ENCODE measurements at places on chromosomes 7 and 10.

- DNase-seq, result no peak
These were observed 671.0 kb upstream of the FZD8 start for GRCh38 chr10:36313142-36313541.

GRCh38 chr10:28281726-28282315 is 21.0 kb downstream of the MPP7 start:
- no peak for DNase-seq

DNA sequence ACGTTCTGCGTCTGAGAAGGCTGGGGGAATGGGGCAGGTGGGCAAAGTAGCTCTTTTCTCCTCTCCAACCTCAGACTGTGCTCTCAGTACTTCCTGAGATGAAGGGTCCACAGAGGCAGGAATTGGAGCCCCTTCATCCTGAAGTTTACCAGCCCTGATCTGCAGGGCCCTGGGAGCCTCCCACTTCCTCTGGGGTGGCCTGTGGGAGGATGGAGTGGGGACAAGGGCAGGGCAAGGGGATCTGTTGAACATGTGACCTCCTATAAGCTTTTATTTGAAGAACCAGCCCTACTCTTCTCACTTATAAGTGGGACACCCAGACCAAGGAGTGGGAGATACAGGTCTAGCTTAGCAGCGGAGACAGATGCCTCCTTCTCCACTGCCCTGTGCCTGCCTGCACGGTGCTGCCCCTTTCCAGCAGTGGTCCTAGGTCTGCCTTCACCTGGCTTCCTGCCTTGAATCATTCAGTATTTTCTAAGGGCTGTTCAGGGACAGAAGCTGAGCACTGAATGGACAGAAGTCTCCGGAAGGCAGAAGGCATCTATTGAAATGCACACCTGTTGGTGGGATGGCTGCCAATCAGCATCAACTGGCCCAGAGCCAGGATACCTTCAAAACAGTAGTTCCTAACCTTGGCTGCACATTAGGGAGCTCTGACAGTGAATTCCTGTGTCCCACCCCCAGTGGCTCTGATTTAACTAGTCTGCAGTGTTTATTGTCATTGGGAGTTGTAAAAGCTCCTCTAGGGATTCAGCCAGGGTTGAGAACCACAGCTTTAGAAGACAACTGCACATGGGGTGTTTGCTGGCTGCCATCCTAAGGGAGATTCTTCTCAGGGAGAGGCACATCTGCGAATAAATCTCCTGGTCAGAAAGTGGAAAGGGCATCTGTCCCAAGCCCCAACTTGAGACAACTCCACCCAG is 2.7 kb upstream of the ARHGAP22 start:
- no peak for DNase-seq

DNA sequence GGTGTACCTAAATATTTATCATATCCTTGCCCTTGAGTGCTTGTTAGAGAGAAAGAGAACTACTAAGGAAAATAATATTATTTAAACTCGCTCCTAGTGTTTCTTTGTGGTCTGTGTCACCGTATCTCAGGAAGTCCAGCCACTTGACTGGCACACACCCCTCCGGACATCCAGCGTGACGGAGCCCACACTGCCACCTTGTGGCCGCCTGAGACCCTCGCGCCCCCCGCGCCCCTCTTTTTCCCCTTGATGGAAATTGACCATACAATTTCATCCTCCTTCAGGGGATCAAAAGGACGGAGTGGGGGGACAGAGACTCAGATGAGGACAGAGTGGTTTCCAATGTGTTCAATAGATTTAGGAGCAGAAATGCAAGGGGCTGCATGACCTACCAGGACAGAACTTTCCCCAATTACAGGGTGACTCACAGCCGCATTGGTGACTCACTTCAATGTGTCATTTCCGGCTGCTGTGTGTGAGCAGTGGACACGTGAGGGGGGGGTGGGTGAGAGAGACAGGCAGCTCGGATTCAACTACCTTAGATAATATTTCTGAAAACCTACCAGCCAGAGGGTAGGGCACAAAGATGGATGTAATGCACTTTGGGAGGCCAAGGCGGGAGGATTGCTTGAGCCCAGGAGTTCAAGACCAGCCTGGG is 11.4 kb downstream of the SERPINE1 start:
- peak; percentile 76 for DNase-seq

GRCh38 chr7:94655126-94655847 is 646 bp downstream of the SGCE start:
- no peak for DNase-seq

DNA sequence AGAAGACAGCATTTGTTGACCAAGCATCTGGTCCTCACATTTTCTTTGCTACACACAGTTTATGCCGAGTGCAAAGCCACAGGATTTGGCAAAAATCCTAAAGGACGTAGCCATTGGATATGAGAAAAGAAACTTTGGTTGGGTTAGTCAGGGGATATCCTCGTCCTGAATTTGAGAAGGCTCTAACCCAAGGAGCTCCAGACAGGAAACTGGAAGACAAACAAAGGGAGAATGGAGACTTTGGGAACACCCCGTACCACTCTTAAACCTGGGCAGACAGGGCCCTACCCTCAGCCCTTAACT is 146.6 kb upstream of the FRMD4A start:
- DNase-seq, result no peak

DNA sequence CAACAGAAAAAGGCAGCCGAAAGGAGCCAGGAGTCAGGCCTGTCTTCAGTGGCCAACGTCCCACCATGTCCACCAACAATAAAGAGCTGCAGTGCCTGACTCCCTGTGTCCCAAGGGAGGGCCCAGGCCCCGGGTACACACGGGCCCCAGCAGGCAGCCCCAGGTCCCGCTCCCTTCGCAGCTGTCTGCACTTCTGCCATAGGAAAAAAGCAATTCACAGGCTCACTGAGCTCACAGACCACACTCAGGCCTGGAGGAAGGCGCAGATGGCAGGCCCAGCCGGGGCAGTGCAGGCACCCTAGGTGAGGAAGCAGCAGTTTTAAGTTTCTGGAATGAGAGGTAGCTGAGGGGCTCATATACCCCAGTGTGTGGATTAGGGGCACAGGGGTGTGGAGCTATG is 100.5 kb downstream of the PRKAG2 start:
- no peak for DNase-seq

GRCh38 chr10:117366741-117367140 is 8.5 kb downstream of the PDZD8 start:
- DNase-seq, result no peak

GRCh38 chr10:122338609-122339441 is 35.7 kb upstream of the PLEKHA1 start:
- no peak for DNase-seq

DNA sequence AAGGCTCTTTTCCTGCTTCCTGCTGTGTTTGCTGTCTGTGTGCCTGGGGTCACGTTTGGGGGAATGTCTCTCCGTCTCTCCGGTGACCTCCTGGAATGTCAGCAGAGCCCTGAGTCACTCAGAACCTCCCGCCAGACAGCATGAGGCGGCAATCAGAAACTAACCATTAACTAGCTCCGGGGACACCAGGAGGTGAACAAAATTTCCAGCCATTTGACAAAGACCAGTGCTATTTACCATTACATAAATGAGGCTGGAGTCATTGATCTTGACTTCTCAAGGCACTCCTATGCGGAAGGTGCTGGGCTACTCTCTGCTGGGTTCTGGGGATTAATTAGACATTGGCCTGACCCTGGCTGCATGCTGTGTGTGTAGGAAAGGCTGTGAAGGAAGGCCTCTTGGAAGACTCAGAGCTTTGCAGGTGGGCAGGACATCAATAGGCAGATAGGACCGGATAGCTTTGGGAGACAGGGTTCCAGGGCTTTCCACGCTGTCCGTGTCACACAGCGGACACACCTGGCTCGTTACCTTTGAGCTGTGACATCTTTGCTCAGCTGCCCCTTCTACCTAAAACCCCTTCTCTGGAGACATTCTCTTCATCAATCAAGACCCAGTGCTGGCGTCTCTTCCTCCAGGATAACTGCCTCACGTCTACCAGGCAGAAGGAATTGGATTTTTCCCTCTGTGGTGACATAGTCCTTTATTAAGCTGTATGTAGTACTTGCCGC is 77.0 kb downstream of the PFKFB3 start:
- no peak for DNase-seq

DNA sequence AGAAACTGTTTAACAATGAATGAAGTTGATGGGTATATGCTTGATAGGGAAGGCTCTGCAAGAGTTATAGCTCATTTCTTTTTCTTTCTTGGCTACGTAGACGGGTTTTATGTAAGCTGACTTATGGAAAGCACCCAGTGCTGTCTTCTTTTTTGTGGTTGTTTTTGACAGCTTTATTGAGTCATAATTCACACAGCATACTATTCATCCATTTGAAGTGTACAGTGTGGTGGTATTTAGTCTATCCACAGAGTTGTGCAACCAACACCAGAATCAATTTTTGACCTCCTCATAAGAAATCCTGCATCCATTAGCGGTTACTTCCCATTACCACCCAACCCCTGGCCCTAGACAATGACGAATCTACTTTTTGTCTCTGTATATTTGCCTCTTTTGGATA is 240.6 kb upstream of the KIAA1217 start:
- no peak for DNase-seq

DNA sequence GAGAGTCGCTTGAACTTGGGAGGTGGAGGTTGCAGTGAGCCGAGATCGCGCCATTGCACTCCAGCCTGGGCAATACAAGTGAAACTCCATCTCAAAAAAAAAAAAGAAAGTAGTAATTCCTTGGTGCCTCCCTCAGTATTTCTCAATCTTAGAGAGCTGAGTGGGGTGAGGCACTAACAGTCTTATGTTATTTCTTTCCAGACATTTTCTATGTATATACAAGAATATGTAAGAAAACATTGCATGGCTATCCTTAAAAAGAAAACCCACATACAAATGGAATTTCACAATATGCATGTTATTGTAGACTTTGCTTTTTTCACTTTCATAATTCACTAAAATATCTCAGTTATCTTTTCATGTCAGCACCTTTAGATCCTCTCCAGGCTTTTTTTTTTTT is 13.6 kb upstream of the SLF2 start:
- DNase-seq, result no peak

DNA sequence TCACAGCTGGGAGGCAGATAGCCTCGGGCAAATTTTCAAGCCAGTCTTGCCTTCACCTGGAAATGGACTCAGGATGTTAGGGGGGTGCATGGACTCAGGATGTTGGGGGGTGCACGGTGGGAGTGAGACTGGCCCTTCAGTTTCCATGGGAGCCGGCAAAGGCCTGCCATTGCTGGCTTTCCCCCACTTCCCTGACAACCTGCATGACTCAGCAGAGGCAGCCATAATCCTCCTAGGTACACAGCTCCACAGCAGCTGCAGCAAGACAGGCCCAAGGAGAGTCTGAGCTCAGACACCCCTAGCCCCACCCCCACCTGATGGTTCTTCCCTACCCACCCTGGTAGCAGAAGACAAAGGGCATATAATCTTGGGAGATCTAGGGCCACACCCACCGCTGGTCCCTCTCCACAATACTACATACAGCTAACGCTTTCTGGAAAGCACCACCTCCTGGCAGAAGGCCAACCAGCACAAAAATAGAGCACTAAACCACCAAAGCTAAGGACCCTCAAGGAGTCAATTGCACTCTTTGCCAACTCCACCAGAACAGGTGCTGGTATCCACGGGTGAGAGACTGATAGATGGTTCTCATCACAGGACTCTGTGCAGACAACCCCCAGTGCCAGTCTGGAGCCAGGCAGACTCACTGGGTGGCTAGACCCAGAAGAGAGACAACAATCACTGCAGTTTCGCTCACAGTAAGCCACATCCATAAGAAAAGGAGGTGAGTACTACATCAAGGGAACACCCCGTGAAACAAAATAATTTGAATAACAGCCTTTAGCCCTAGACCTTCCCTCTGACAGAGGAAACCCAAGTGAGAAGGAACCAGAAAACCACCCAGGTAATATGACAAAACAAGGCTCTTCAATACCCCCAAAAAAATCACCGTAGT is 18.3 kb downstream of the C7orf25 start:
- no peak for DNase-seq

- no peak for DNase-seq
These were observed 9.0 kb upstream of the WIPF3 start for GRCh38 chr7:29797112-29797944.

DNA sequence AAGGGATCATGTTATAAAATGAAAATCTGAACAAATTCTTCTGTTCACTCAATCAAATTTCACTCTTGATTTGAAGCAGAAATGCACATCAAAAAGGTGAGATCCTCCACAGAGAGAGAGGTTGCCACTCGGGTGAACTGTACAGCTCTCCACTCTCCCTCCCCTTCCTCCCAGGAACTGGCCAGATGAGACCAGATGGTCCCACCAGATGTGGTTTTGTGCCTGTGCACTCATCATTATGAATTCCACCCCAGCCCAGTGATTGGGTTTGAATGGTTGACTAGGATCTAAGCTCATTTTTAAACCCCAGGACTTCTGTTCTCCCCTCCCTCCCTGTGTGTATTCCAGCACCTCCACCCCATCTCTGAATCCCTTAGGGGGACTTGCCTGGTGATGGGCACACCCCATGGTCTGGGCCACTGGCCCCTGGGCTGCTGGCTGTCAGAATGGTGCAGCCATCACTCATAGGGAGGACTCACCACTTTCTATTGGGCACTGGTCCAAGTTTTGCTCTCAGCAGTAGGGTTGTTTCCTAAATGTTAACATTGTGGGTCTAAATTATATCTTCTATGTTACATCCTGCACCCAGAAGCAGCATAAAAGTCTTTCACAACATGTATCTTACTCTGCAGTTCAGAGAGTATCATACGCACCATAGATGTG is 393.1 kb downstream of the TNS3 start:
- DNase-seq, result no peak

- no peak for DNase-seq
These were observed 75.4 kb downstream of the PLXNA4 start for GRCh38 chr7:132500727-132501440.

DNA sequence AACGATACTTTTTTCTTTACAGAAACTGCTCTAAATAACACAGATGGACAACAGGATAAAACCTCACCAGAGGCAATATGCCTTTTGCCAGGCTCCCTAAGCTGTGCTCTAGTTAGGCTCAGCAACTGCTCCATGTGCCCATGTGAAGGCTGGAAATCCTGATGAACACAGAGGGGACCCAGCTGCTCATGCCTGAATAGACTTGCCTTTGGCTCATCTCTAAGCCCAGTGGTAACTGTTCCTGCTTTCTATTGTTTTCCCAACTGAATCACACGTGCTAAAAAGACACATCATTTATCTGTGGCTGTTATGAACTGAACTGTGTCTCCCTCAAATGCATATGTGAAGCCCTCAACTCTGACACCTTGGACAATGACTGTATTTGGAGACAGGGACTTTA is 110.4 kb downstream of the RNF216 start:
- DNase-seq, result no peak

DNA sequence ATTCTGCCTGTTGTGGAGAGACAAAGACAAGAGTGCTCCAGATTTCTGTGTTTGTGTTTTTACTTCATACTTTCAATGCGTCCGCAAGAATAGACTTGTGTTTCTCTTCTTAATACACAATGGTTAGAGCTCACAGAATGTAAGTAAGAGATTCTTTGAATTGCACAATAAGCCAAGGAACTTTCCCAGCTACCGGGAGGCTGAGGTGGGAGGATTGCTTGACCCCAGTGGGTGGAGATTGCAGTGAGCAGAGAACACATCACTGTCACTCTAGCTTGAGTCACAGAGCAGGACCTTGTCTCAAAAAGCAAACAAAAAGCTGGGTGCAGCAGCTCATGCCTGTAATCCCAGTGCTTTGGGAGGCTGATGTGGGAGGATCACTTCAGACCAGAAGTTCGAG is 250.7 kb upstream of the MYO3A start:
- DNase-seq, result no peak

GRCh38 chr10:132111121-132111731 is 45.5 kb downstream of the JAKMIP3 start:
- DNase-seq, result no peak

GRCh38 chr10:12826800-12827372 is 174.6 kb downstream of the CCDC3 start:
- no peak for DNase-seq

GRCh38 chr7:80681272-80681885 is 42.9 kb downstream of the CD36 start:
- DNase-seq, result no peak

- DNase-seq, result no peak
These were observed 8.0 kb upstream of the CELF2 start for GRCh38 chr10:11009471-11010308.
